ENCODE measurements at places on chromosomes 16 and 17. TPM values are rescaled to one million over a fixed set of nuclear protein-coding genes. Genes with fewer than 3 reads are reported as not detected.

The G6PC1 gene
- not detected for total RNA-seq

The SPATA32 gene
- 0.11 TPM for total RNA-seq

The TNFRSF17 gene
- not detected for total RNA-seq

- DNase-seq, result no peak
Observed at GRCh38 chr16:11393861-11394592, 48.8 kb downstream of the RMI2 start.

GRCh38 chr17:58247511-58248363 lies 9.4 kb downstream of the LPO start:
- DNase-seq, result no peak

GRCh38 chr17:4576729-4577322 lies 7.5 kb upstream of the SMTNL2 start:
- DNase-seq, result no peak

DNA sequence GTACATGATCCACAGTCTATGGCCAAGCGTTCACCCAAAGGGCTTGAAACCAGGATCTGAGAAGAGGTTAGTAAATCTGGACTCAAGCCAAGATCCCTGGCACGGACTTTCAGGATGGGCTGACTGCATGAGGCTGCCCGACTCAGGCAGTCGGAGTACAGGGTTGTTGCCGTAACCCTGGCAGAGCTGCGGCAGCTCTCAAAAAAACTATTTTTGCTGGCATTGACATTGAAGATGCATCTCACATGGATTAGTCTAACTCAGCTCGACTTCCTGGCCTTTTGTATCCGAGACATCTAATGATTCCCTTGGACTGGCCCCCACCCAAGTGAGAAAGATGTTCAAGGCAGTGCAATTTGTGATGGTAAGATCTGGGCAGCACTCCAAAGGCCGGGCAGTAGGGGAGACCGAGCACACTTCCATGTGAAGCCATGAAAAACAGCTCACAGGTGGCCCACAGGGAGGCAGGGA lies 6.2 kb downstream of the SLC47A1 start:
- no peak for DNase-seq
